Head of caudate nucleus (tissue), 42 donors: ENCODE measurements at places on chromosomes 5 and 9.

DNA sequence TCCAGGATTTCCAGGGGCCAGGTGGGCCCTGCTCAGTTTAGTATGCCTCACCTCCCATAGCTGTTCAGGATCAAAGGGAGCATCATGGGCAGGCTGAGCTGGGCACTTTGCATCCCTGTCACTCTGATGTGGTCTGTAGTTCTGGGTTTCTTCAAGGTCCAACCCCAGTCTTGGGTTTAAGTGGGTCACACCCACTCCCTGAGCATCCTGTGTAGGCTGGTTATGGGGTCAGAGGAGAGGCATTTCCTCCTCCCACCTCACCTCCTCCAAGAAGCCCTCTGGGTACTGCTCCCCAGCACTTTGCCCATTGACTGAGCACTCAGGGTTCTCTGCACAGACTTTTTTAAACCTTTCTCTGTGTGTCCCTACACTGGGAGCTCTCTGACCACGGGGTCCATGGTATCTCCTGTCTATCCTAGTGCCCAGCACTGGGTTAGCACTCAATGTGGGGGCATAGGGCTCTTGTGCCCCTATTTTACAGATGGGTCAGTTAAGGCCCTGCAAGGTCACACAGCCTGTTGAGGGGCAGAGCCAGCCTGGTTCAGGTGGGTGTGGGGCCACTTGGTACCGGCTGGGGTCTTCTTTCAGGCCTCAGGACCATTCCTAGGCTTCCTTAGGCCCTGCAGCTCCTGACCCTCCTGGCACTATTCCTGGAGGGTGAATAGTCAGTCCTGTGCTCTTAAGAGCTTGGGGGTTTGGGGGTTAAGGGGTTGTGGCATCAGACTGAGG lies 19.0 kb downstream of the CXXC5 start:
- DNase-seq: no peak

GRCh38 chr9:35980289-35981011 lies 22.5 kb upstream of the OR2S2 start:
- DNase-seq: no peak

DNA sequence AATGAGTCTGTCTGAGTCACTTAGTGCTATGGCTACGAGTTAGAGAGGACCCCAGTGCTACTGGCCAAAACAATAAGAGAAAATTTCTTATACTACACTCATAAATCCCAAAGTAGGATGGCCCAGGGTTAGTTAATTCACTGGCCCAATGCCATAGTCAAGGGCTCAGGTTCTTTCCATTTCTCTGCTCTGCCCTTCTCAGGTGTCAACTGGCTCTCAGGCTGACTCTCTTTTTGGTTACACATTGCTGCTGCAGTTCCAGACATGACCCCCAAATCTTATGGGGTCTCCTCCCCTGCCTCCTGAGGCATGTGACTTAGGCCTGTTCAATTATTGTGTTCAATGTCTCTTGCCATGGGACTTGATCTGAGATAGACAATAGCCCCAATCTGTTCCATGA lies 70.4 kb downstream of the ARHGEF37 start:
- DNase-seq: no peak

GRCh38 chr9:106751681-106752080 lies 111.3 kb upstream of the ZNF462 start:
- DNase-seq: no peak

DNA sequence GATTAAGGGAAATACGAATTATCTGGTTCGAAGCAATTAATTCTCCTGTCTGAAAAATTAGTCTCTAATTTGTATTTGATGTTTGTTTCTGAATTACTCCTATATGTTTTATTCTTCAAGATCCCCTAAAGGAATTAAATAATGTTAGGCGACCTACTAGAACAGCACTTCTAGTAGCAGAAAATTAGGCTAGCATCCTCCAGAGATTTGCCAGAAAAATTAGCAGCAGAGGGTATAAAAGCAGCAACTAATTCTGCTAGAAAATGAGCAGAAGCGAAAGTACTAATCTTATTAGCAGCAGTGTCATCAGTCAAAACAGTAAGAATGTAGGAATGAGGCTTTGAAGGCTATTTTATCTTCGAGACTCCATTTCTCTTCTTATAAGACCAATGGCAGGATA lies 114.3 kb upstream of the PJA2 start:
- DNase-seq: no peak
